ENCODE measurements at places on chromosomes 5 and 9. TPM values are rescaled to one million over a fixed set of nuclear protein-coding genes. Genes with fewer than 3 reads are reported as not detected.

DNA sequence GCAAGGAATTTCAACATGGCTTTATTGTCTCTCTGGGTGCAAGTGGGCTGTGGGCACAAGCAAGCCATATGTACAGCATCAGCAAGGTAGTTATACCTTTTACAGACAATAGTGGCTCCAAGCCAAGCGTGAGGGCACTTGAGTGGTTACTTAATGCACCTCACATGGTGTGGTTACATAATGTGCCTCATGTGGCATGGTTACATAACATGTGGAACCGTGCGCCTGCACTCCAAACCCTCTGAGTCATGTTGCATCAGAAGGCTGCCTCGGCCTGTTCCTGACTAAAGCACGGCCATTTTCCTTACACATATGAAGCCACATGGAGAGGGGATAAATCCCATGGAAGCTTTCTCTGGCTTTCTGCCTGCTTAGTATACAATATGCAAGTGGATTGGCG is 150.9 kb downstream of the OSTF1 start:
- no peak for DNase-seq

- no peak for DNase-seq
These were observed 148.5 kb downstream of the CHSY3 start for GRCh38 chr5:130052752-130053151.

DNA sequence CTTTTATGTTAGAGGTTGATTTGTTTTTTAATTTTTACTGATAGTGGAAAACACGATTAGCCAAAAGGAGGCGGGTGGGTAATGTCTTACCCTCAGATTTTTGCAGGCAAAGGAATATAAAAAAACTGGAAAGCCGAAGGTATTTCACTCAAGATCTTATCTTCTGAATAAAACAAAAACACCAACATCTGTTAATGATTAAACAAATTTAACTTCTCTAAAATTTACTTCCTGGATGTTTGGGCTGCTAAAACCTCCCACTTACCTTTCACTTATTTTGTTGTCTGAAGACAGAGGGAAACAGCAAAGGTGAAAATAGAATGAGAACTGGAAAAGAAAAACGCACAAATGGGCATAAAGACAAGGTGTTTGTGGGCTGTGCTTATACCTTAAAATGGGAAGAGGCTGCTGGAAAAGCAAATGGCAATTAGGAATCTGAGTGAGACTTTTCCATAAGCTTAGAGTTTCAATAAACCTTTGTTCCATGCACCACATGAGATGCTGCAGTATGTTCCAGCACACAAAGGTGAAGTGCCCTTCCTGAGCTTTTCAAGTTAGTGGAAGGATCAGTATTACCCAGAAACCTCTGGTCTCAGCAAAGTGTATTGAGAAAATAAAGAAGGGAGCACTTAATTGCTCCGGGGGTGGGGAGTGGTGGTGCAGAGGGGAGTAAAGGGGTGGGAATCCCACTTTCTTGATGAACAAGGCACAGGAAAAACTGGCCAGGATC is 298.3 kb downstream of the BNC2 start:
- no peak for DNase-seq

GRCh38 chr5:179158556-179158955 is 98.4 kb downstream of the ZNF354C start:
- DNase-seq = no peak

GRCh38 chr5:14744296-14745187 is 80.0 kb downstream of the OTULIN start:
- DNase-seq = no peak

DNA sequence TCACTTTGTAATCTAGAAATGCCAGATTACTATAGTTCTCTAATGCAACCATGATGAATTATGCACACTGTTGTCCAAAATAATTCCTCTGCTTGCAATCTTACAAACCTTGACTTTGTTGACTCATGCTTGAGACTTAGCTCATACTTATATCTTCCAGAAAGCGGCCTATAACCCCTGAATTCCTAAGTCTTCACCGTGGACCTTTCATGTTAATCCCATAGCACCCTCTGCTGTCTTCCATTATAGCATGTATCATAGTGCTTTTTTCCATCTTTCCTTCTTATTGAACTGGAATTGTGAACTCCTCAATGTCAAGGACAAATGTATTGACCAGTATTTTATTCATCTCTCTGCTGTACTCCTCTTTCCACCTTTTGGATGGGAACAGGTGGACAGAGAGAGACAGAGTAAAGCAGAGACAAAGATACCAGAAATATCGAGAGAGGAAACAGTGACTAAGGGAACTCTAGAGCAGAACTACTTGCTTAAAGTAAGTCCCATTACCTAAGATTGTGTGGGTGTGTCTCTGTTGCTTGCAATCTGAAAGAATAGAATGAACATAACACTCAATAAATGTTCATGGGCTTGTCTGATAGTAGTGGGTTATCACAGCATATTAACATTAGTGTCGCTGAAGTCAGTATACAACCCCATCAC is 110.0 kb downstream of the LURAP1L start:
- no peak for DNase-seq

GRCh38 chr9:93676310-93677047 is 100.1 kb downstream of the PHF2 start:
- peak; percentile 33 for DNase-seq

DNA sequence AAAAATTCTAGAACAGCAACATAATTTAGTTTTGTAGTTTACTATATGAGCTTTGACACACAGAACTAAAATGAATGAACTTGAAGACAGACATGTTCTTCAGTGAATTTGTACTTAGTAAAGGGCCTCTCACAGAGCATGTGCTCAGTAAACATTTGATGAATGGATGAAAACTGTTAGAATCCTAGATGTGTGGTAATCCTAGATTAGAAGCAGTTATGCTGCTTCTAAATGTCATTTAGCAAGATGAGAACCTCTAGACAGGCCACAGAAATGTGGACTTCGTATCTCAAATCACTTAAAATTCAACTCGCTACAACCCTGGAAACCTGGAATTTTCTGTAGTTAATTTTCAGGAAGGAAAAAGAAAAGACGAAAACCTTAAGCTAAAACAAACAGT is 8.5 kb downstream of the GOLPH3 start:
- DNase-seq = no peak

GRCh38 chr5:36820900-36821299 is 55.7 kb upstream of the NIPBL start:
- DNase-seq = no peak

DNA sequence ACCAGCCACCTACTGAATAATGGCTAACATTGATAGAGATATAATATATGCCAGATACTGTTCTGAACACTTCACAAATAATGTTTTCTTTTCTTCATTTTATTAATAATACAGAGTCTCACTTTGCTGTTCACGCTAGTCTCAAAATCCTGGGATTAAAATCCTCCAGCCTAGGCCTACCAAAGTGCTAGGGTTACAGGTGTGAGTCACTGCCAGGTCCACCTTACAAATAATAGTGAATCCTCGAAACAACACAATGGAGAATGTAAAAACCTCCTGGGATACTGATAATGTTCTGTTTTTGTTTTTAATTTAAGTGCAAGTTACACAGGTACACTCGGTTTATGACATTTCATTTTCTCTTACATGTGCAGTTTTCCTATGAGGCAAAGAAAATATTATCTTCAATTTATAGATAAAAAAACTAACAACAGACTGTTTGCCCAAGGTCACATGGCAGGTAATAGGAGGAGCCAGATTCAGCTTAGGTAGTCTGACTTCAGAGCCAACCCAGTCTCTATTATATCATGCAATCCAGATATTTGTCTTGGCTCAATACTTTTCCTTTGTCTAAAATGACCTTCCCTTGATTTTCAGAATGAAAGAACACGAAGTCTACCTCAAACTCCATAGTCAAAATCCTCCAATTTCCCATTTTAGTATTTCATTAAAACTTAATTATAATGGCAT is 7.8 kb downstream of the ZFR start:
- DNase-seq = no peak

DNA sequence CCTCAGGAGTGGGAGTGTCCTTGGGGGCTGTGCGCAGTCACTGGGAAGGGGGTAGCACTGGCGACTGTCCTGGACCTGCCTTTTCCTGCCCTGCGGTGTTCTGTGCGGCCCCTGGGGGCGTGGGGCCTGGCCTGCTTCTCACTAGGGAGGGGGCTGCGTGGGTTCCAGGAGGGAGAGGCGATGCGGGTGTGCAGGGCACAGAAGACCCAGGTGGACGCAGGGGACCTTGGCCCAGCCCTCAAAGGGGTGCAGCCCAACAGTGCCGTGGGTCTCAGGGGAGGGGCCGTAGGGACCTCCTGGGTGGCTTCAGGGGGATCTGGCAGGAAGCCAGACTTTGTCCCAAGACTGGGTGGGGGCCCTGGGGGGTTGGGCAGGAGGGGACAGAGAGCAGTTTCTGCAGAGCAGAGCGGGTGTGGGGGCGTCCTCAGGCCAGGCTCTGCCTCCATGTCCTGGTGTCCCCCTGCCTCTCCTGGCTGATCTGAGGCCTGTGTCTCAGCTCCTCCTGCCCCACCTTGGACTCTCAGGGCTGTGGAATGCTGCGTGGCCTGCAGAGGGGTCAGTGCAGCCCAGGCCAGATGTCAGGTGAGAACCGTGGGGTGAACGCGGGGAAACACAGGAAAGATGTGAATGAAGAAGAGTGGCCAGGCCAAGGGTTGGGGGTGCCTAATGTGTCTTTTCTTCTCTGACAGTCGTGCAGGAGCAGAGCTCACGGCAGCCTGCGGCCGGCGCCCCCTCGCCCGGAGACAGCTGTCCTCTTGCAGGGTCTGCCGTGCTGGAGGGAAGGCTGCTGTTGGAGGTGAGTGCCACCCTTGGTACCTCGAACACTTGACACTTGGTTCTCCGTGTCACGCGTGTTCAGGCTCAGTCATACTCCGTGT is 54.6 kb downstream of the AHRR start:
- DNase-seq = peak; percentile 41

DNA sequence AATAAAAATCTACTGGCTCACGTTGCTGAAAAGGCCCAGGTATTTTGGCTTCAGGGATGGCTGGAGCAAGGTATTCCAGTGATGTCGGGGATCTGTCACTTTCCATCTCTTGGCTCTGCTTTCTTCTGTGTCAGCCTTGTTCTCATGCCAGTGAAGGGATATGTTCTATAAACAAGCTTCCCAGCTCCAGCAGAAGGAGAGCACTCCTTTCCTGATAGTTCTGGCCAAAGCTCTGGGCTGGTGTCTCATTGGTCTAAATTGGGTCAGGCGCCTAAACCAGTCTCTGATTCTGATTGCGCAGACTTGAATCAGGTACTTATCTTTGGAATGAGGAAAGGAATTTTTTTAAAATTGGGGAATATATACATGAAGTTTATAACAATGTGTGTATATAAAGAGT is 5.1 kb downstream of the SNX30 start:
- no peak for DNase-seq

GRCh38 chr5:90558344-90559192 is at the start of gene ADGRV1:
Gene ADGRV1 (plus strand): TSS chr5:90558797. CDS start chr5:90558896, 99 bp downstream.
- DNase-seq = no peak

DNA sequence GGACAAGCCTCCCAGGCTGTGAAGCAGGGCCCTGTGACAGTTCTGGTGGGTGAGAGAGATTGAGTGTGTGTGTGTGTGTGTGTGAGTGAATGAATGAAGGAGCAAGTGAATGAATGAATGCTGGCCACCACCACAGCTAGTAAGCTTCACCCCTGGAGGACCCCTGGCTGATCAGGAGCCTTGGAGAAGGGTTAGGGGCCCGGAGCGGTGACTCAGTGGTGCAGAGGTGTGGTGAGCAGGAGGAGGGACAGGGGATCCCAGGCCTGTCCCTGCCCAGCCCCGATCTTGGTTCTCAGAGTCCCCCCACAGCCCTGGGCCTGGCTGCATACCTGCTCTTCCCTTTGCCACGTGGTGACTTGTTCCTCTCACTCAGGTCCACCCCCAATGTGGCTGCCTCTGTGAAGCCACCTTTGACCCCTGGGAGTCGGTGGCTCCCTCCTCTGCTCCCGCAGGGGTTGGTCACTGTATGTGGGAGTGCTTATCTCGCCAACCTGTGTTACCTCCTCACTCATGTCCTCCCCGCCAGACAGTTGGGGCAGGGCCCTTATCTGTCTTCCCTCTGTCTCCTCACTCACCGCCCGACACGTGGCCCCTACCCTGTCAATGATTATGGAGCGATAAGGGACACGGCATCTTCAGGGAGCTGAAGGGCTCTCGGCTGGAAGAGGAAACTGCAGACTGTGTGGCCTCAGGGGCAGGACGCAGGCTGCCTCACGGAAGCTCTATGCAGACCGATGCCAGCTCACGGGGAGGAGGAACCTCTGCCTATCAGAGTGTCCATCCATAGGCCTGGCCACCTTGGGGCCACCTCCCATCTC is 99.9 kb upstream of the PITX1 start:
- no peak for DNase-seq

DNA sequence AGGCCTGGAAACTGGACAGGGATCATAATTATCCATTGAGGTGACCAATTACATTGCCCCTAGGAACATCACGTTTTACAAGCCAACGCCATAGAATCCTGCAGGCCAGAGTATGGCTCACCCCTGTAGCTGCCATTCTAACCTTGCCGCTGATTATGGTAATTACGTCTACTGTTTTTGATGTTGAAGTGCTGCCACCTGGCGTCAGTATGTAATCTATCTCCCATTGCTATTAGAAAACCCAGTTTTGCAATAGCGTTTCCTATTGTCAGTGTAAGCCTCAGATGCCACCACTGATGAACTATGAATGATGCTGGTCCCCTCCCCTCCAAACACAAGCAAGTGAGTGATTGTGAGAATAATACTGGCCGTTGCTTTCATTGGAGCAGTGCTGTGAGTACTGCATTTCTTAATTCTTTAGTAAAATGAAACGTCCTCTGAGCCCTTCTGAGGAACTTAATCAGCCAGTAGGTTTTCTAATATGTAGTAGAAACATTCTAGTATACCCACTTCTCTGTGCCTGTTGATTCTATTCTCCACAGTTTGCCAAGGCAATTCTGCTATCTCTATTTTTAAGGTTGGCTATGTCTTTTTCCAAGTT is 100.5 kb upstream of the NMUR2 start:
- DNase-seq = peak; percentile 49

DNA sequence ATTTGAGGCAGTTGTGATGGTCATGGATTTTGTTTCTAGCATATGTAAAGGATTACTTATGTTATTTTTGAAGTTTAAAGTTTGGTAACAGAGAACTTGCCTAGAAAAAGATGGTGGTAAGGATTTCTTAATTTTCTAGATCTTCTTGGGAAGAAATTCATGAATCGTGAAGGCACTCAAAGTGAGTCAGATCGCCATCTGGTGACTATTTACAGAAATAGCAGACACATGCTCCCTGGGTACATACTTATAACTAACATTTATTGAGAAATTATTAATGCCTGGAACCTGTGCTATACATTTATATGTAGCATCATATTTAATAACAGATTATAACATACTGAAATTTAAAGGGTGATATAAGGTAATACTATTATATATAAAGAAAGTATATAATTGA is 299.7 kb downstream of the IZUMO3 start:
- no peak for DNase-seq

DNA sequence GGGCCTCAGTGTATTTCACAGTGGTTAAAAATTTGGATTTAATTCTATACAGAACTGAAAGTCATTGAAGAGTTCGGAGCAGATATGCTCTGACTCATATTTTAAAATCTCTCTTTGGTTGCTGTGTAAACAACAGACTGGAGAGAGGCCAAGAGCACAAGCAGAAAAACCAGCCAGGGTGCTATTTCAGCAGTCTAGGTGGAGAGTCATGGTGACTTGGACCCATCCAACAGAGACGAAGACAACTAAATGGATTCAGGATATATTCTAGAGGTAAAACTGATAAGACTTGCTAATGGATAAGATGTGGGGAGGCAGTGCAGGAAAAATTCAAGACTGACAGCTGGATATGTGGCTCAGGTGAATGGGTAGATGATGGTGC is 168.9 kb downstream of the MAPKAP1 start:
- DNase-seq = peak; percentile 77

Gene SEMA4D
- total RNA-seq = 54.3 TPM

Gene LCN12
- 3.4 TPM for total RNA-seq

Gene SNCAIP
- total RNA-seq = 3.3 TPM

Gene BRINP1
- total RNA-seq = 1.8 TPM

Gene SLC25A2
- total RNA-seq = 1.3 TPM

Gene TAF11L5
- not detected for total RNA-seq

Gene EPB41L4A
- 36.5 TPM for total RNA-seq

Gene NEUROG1
- not detected for total RNA-seq

Gene PCDHB6
- total RNA-seq = 1.6 TPM
